ENCODE measurements at places on chromosomes 2 and 18.

DNA sequence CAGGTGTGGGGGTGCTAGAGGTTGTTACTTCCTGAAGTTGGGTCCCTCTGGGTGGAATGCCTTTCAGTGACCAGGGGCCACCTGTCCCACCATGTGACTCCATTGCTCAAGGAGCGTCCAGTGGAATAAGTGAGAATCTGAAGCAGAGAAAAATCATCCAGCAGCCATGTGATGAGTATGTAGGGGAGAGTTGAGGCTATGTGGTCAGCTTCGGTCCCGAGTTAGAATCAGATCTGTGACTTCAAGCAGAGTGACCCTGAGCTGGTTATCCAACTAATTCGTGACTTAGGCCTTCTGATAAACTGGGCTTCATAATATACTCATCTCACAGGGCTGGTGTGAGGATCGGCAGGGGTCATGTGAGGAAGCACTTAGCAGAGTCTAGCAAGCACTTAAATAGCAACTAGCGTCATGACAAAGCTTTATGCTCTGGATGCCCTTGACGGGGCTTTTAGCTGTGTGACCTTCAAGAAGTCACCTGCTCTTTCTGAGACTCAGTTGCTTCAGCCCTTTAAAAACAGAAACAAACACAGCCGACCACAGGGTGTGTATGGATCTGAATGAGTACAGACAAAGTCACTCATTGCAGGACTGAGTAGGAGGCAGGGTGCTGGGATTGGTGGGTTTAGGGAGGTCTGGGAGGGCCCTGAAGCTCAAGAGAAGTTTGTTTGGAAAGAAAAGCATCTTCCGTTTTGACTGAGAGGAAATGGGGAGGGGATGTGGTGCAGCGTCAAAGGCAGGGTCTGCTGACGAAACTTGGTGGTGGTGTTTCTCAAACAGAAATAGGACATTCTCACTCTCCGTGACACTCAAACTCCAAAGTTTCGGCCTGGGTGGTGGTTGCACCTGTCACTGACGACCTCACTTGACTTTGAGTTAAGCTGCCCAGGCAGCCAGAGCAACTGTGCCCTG, 264.0 kb upstream of the CXCR4 start:
- DNase-seq = peak; percentile 74

DNA sequence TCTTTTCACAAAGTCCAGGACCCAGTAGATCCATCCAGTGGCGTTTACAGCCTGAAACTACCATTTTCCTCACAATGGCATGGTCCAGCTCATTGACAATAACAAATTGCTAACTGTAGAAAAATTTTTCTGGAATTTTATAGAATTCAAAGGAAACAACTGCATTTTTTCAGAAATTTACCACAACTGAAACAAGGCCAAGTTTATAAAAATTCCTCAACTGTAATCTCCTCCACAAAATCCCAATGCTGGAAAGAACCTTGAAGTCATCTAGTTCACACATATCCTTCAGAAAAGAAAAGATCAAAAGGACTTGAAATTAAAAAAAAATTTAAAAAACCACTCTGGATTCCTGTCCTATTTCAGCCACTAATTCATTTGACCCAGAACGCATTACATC, 226.0 kb upstream of the CTAGE1 start:
- DNase-seq = no peak

DNA sequence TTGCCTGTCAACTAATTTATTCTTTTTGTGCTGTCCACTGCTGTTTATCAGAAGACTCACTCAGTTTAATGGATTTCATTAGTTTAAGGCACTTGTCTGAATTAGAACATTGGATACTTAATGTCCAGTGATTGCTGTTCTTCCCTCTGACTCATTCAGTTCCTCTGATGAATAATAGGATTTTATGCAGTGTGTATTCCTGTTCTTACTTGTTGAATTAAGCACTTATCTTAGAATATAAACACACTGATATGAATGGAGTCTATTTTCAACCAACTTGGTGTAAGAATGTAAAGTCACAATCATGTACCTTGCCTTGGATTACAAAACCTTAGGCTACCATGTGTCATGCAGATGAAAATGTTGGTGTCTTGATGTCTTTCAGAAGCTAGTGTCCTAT, 87.0 kb upstream of the PROKR1 start:
- no peak for DNase-seq

- no peak for DNase-seq
These were observed 19.4 kb downstream of the CHMP3 start for GRCh38 chr2:86543793-86544192.

DNA sequence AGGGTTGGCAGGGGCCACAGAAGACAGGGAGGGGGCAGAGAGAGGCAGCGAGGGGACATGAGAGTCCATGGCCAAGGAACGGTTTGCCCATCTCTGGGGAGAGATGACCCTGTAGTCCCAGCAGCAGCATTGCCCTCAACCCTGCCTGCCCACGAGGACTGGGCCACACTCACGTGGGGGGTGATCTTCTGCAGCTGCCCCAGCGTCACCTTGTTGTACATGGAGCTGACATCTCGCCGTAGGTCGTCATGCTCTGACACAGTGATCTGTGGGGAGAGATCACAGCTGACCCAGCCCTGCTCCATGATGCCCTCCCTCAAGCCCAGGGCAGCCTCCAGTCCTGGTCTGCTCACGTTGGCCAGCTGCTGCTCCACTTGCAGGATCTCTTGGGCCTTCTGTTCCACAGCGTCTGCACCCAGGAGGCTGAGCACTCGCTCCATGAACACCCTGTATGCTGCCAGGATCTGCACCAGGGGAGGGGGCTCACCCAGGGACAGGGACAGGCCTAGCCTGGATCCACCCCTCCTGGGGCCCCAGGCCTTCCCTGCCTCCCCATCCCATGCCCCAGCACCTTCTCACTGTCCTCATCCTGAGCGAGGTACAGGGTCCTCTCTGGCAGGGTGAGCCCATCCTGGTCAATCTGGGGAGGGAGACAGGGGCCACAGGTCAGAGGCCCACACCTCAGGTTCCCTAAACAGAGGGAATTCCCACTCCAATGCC, 2.8 kb downstream of the ECEL1 start:
- DNase-seq = no peak

GRCh38 chr2:109216332-109216731, 87.3 kb downstream of the SH3RF3 start:
- DNase-seq = no peak

- no peak for DNase-seq
These were observed 13.3 kb upstream of the CAPN13 start for GRCh38 chr2:30820381-30821055.

DNA sequence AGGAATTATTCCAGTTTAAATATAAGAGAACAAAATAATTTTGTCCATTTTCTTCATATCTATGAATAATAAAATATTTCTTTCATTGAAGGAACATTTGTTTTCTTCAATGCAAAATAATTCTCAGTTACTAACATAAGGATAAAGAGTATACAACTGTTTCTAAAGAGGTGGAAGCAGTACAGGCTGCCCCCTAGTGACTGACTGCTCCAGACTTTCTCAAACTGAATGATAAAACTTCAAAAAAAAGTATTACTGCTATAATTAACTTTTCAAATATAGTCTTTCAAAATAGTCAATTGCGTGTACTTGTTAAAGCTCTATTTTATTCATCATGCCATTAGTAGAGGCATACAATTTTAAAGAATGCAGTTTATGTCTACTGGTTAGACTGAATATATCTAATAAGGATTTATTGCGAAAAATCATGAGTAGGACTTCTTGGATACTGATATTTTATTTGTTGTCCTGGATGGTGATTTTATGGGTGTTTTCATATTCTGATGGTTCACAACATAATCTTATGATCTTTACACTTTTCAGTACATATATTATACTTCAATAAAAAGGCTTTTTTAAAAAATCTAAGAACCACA, 100.1 kb downstream of the WDPCP start:
- DNase-seq = no peak

DNA sequence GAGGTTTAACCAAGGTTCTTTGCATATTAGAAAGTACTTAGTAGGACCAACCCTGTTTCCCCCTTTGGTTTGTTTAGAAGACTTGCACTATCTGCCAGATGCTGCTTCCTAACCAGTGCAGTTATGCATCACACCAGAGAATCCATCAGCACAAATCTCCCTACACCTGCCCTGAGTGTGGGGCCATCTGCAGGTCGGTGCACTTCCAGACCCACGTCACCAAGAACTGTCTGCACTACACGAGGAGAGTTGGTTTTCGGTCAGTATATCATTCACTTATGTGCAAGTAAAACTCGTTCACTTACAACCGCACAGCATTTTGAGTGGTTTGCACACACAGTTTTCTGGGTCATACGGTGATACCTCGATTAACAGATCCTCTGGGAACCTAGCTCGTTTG, 69.7 kb downstream of the ZNF532 start:
- no peak for DNase-seq

GRCh38 chr18:78939105-78939504, 40.5 kb upstream of the SALL3 start:
- DNase-seq = peak; percentile 45

Measured in stimulated activated CD8-positive, alpha-beta memory T cell treated with anti-CD3 and anti-CD28 coated beads, Interleukin-15, amount 100 ng/mL, for 48 hours (primary cell).